ENCODE measurements at places on chromosomes 16 and 17.

DNA sequence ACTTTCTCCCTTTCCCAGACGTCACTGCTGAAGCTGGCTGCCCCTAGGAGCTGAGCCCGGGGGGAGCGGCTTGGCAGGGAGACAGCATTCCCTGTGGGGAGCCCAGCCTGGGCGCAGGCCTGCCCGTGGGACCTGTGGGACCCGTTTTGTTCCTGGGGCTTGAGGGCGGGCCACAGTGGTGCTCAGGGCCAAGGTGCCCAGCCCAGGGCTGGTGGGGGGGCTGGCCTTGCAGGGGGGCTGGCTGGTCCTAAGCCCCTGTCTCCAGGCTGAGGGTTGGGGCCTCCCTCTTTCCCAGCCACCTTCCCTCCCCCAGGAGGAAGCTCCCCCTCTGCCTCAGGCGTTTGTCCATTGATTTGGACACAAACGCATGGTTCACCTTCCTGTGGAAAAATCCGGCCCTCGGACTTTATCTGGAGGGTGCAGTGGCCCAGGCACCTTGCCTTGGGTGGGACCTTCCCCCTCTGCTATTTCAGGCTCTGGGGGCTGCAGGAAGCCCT is 4.4 kb downstream of the NHERF2 start:
- DNase-seq = no peak

DNA sequence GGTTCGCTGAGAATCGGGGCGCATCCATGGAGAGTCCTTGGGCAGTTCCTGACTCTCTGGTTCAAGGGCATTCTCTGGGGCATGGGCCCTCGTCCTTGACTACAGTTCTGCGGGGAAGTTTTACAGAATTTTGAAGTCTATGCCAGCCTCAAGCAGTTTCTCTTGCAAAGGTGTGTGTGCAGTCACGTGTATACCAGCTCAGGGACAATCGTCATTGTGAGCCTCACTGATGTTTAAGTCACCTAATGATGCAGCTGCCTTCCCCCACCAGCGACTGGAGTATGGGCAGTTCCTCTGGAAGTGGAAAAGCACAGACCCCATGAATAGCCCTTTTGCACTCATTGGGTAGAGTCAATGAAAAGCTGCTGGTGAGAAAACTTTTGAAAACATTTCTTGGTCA is 1.3 kb downstream of the PLCG2 start:
- DNase-seq = no peak

DNA sequence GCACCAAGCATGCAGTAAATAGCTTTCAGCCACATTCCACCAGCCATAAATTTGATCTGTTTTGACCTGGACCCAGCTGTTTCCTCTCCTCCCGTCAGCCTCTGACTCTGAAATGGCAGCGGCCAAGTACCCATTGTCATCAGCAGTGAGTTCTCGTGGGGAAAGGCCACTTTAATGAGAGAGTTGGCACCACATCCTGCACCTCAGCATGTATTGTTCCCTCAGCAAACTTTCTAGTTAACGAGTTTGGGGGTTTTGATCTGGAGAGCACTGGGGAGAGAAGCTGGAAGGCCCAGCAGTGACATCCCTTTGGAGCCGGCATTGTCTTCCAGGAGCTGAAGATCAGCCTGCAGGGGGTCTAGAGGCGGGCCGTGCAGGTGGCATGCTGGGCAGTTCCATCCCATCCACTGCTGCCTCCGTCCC is 84.9 kb downstream of the RPA1 start:
- DNase-seq = no peak

DNA sequence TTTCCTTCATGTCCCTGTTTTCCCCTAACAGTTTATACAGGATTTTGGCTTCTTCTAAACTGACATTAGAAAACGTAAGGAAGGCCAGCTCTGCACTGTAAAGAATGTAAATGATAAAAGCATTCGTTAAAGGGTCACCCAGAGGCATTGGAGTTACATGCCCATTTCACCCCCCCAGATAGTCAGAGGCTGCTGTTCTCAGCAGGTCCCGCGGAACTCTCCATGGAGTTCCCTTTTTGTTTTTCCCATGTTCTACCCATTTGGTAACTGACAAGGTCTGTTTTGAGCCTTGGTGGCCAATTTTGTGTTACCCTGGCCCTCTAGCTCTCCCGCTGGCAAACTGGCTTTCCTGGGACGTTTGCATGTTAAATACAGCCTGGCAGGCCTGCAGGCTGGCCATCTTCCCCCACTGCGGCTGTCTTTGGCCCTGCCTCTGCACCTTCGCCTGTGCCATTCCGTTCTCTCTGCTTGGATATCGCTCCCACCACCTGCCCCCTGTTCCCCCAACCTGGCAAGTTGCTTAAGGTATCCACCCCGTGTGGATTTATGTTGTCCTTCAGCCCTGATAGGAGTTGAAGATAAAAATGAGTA is 49.7 kb downstream of the EPN2 start:
- DNase-seq = no peak

DNA sequence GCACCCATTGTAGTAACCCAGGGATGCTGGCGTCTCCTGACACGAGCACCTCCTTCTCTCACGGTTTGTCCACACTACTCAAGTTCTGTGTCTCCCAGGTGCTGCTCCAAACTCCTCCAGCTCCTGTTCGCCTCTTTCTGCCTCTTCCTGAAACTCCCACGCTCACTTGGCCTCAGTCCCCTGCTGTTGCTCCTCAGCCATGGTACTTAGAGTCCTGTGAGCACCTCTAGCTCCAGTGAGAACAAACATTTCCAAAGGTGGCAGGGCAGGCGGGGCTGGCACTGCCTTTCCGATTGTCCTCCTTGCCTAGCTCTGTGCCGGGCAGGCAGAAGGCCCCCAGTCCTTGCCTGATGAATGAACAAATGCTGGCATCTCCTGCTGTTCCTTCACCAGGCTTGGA is 146.1 kb downstream of the SDK2 start:
- DNase-seq = no peak

GRCh38 chr17:80380555-80381002 is 34.4 kb upstream of the ENDOV start:
- DNase-seq = no peak

DNA sequence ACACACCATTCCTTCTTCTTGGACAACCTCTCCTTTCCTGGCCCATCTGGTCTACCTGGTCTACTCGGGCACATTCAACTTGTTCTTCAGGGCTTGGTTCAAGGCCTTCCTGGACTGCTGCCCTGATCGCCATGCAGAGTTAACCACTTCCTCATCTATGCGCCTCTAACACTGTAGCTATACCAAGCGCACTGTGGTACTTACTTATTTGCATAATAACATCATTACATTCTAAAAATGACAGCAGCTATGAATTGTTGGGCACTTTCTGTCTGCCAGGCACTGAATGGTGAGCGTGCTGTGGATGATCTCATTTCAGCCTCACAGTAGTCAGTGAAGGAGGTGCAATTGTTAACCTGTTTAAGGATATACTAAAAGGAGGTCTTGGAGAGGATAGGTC is 66.9 kb upstream of the SDK2 start:
- DNase-seq = peak; percentile 52

DNA sequence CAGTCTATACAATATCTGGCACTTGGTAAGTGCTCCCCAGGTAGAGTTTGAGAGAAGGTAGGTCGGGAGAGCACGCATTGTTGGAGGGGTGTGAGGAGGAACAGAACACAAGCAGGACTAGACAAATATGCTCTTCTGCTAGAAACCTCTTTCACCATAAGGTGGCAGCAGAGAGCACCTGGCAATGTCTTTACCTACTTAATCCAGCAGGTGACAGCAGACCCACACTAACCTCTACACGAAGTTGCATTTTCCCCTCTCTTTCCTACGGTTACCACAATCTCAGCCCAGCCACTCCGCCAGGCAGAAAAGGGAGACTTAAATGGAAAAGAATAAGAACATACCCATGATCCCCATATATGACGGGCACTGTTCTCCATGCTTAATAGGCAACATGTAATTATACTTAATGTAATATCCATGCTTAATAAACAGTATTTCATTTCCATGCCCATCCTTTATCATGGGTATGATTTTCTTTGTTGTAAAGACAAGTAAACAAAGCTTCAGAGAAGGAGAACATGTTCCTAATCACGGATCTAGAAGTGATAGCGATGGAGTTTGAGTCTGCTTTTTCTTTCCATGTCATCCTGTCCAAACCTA is 55.1 kb upstream of the CCL2 start:
- peak; percentile 52 for DNase-seq

DNA sequence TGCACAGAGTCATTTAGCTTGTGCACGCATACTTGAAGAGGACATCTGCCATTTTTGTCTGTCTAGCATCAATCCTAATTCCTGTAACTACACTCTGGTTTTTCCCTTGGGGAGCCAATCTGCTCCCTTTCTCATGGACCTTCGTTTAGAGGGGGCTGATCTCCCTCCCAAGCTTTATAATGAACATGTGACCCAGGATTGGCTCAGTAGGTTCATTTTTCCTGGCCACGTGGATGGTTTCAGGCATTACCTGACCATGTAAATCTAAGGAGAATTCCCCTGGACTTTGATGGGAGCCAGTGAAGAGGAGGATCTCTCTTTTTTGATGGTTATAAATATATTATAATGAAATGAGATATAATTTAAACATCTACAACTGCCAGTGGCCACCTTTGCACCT is 56.8 kb upstream of the HS3ST2 start:
- no peak for DNase-seq

GRCh38 chr16:79698341-79698753 is 97.8 kb upstream of the MAF start:
- DNase-seq = no peak

GRCh38 chr17:50624321-50624934 is 10.3 kb upstream of the ABCC3 start:
- DNase-seq = no peak

DNA sequence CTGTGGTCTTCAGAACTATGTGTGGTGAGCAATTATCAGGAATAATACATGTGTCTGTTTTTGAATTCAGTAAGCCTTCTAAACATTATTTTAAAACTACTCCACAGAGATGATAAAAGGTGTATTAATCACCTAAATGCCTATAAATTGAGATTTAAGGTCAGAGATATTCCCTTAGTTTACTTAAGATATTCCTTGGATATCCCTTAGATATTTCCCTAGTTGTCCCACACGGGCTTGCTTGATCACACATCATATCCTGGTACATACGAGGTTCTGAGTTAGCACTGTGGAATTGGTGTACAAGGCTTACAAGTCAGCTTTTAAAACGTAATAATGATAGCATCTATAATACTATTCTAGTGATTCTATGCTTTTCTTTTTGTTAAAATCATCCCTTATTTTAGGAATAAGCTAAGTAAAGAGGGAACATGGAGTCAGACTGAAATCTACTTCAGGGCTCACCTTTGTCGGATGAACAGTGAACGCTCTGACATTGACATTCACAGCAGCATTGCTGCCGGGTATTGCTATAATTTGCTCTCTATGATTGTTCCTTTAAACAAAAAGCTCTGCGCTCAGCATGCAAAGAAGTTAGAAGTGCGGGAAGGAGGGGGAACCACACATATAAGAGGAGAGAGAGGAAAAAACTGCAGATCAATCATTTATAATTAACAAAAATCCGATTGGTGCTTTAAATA is 136.5 kb downstream of the SKAP1 start:
- DNase-seq = no peak

DNA sequence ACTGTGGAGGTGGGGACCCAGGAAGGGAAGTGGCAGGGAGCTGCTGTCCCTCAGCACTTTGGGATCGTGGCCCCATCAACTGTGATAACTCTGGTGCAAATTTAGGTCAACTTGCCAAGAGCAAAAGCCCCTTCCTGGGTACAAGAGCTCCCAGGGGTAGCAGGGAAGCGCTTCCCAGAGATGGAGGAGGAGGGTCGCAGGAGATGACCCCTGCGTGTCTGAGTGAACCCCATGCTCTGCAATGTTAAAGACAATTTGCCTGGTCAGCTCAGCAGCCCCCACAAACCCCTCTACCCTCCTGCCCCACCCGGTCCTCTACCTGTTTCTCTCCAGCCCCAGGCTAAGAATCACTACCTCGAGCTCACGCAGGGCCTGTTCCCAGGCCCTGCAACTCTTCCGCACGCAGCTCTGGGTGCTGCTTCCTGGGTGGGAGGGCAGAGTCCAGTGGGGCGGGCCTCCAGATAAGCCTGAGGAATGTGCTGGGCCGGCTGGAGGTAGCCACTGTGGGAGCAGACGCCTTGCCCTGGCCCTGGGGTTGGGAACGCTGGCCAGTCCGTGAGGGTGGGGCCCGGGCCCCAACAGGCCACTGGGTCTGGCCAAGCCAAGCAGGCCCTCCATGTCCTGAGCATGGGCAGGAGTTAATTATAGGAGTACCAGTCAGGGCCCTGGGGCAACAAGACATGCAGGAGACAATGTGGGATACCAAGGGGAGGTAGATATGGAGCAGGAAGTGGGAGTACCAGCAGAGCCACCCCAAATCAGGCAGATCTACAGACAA is 6.1 kb downstream of the DOK4 start:
- no peak for DNase-seq

- DNase-seq = peak; percentile 29
Measured at GRCh38 chr17:61410141-61411010, 10.7 kb downstream of the TBX2 start.

DNA sequence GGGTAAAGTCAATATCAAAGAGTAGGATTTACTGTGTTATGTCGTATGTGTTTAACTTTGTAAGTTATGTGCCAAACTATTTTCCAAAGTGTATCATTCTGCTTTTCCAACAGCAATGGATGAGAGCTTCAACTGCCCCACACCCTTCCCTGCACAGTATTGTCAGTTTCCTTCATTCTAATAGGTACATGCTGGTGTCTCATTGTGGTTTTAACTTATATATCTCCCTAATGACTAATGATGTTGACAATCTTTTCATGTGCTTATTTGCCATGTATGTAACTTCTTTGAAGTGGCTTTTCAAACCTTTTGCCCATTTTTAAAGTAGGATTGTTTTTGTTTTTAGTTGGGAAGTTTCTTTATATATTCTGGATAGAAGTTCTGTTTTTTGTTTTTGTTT is 3.8 kb downstream of the DDX19B start:
- no peak for DNase-seq

DNA sequence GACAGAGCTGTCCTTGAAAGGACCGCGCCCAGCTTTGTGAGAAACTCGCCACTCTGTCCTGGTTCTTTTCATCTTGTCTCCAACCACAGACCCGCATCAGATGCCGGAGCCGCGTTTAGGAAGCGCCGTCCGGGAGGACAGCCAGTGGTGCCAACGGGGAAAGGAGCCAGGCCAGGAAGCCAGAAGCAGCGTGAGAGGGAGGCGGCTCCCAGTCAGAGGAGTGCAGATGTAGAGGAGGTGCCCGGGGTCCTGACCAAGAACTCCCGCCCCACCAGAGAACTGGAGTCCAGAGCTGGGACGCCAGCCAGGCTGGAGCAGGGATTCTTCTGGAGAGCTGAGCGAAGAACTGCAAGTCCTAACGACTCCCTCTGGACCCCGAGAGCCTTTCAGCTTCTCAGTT is 49.3 kb upstream of the TNRC6C start:
- no peak for DNase-seq

DNA sequence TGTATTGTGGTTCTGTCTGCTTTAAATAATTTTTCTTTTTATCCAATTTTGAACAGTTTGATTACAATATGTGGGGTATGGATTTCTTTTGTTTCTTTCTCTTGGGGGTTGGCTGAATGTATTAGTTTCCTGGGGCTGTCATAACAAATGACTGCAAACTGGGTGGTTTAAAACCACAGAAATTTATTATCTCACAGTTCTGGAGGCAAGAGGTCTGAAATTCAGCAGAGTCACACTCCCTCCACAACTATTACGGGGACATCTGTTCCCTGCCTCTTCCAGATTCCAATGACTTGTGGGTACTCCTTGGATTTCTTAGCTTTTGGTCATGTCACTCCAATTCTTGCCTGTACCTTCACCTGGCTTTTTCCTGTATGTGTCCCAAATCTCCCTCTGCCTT is 23.7 kb downstream of the COX11 start:
- DNase-seq = no peak

GRCh38 chr17:57906910-57907309 is 48.3 kb downstream of the CUEDC1 start:
- no peak for DNase-seq

GRCh38 chr16:8237452-8237851 is 352.9 kb downstream of the TMEM114 start:
- DNase-seq = no peak
